KG1 (cell line): ENCODE measurements at places on chromosomes 1 and 21.

DNA sequence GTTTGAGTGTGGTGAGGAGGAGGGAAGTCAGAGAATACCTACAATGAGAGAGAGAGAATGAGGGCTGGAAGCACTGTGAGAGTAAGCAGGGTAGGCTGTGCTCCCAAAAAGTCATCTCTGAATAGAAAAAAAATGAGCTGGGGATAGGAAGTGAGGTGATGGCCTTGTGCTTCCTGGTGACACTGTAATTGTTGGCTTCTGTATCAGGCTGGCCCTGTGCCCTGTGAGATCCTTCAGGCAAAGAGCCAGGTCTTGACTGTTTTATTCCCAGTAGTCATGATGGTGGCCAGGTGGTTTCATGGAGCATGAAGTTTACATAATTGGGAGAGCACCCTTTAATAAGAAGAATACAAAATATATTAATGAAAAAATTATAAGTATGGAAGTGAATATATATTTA, 20.4 kb upstream of the SPATA6 start:
- DNase-seq = no peak

- no peak for DNase-seq
These were observed 365.5 kb upstream of the RUNX1 start for GRCh38 chr21:35414507-35415139.

DNA sequence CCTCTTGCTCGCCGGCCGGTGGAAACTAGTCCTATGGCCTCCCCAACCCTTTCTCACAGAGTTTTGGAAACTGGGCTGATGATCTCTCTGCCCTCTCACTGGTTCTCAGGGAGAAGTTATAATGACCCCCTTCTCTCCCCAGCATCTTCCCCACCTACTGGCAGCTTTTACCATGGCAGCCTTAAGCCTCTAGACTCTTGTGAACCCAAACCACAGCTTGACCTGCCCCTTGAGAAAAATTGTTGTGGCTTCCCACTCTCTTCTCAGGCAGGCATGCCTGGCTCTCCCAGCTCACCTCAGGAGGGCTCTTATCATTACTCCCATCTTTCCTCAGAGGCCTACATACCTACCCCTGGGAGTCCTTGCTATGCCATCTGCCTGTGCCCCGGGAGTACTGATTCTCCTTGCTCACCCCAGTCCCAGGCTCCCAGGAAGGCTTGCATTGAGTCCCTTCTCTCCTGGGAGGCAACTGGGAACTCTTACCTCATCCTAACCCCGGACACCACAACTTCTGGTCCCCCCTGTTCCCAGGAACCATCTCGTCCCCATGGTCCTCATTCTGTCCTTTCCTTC, 1.6 kb downstream of the NSUN4 start:
- no peak for DNase-seq

GRCh38 chr1:67342076-67342890, 34.6 kb downstream of the IL12RB2 start:
- DNase-seq = no peak

- no peak for DNase-seq
These were observed 406 bp downstream of the HTR1D start for GRCh38 chr1:23216771-23217420.

DNA sequence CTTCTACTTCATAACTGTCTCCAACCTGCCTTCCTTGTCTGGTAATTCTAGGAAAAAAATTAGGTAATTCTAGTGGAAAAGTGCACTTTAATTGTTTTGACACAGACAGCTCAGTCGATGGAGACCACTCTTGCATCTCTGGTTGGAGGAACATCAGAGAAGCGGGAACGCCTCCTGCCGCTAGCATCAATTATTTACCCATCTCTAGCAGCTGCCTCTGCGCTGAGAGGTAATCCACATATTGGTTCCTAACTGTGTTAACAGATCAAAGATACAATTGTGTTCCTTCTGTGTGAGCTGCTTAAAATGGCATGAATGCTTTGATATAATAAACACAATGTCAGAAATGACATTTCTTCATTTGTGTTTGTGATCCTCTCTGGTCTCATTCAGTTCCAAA, 33.3 kb downstream of the C2CD2 start:
- no peak for DNase-seq

GRCh38 chr1:86499987-86500593, 31.4 kb downstream of the CLCA1 start:
- DNase-seq = peak; percentile 52

DNA sequence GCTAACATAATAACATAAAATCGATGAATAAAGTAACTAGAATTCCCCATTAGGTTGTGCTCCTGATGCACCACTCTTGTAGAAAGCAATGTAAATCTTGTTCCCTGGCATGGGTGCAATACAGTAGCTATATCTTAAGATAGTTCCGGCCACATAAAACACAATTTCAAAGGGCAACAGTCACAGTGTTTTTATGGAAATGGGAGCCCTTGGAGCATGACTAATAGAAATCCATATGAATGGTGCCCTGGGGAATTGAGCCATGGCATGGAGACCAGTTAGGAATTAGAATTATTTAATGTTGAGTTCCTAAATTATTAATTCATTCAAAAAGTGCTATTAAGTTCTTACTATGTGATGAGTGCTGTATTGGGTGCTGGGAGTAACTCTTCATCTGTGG, 118.7 kb downstream of the KCNK2 start:
- no peak for DNase-seq

GRCh38 chr1:30904962-30905335, 3.6 kb downstream of the SDC3 start:
- DNase-seq = no peak

GRCh38 chr1:92843046-92843423, 11.2 kb downstream of the RPL5 start:
- DNase-seq = no peak

DNA sequence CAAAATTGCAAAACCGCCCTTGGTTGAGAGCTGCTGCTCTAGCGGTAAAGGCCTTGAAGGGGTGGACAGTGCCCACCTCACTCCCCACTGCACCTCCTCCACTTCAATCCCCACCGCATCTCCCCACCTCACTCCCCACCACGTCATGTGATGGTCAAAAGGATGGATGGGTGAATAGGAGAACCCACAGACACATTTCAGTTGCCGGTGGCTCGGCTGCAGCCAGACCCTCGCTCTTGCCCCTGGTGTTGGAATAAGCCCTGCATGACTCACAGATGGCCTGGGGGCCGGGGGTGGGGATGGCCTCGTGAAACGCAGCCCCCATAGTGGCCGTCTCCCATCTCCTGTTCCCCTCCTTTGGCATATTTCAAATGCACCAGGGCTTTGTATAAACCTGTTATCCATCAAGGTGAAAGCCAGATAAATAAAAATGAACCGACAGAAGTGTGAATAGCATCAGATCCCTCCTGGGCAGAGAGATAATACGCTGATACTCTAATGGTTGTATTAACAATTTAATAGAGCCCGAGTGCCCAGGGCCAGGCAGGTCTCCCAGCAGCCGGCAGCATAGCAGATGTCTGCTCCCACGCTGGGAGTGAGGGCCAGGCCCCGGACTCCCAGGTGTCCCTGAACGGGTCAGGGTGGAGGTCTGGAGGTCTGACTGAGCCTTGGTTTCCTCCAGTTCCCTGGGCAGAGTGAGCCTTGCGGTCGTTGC, 300.3 kb downstream of the NPHP4 start:
- no peak for DNase-seq

DNA sequence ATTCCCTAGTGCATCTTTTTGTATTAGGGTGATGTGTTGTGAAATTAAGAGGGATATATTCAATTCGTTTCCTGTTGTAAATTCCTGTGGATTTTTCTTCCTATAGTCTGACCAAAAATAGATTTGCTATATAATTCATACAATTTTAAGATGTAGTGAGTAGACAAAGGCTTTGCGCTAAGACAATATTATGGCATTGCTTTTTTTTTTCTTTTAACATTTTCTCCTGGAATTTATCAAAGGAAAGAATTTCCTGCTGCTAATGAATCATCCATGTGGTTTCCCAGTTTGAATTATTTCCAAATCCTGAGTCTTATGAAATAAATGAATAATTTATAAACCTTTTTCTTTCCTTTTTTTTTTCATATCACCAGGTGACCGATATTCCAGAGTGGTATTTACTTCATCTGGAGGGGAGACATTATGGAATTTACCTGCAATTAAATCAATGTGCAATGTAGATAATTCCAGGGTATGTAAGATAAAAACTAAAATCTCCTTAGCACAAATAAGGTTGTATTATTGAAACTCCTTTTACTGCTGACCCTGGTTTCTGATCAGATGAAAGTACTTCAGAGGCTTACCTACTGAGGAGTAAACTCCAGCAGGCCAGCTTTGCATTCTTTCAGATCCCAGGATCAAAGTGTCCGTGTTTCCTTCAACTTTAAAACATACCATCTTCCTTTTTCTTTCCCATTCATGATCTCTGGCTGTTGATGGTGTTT, 148.4 kb downstream of the TLR5 start:
- no peak for DNase-seq

DNA sequence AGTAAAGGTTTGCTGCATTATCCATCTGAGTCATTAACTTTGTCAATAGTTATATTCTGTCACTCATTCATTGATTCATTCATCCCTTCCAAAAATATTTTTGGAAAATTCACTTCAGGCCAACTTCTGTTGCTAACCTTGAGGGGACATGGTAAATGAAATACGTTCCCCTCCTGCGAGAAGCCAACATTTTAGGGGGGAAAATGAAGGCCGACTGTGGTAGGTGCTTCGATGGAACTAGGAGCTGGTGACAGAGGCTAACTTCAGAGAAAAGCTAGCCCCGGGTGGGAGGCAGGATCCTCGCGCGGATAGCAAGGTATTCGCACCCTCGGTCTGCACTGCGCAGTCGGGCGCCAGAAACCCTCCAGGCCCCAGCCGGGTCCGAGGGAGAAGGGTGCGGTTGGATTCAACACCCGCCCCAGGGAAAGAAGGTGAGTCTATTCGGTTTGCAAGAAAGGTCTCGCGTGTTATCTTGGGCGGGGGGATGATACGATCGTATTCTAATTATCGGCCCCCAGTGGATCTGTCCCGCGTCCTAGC, 646 bp upstream of the RRP15 start:
- DNase-seq = no peak

DNA sequence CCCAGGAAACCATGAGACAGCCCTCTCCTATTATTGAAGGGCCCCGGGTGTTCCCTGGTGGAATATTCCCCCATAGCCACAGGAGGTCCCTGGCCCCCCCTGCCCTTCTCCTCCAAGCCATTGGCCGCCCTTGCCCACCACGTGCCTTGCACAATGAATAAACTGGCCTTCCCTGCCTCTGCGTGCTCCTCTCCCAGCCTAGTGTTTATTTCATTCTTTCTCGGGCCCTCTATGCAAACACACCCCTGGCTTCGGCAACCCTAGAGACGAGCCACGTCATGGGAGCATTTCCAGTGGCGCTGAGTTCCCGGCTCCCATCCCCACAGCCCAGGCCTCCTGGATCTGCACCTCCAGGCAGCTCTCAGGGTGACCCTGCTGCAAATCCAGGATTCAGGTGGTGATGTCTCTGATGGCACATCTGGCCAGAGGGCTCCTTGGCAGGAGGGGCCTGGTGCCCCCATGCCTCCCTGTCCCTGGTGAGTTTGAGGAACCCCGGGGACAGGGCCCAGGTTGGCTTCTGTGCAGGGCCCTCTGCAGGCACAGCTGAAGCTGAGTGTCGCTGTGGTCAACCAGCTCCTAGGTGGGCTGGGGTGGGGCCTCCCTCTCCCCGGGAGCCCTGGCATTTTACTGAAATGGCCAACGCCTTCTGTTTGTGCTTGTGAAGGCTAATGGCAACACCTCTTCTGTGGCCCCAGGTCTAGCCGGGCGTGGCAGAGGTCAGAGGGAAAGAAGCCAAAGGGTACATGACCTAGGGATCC, 6.2 kb downstream of the KRTAP10-12 start:
- DNase-seq = no peak

GRCh38 chr1:217149791-217150190, 426.6 kb upstream of the ESRRG start:
- DNase-seq = no peak

DNA sequence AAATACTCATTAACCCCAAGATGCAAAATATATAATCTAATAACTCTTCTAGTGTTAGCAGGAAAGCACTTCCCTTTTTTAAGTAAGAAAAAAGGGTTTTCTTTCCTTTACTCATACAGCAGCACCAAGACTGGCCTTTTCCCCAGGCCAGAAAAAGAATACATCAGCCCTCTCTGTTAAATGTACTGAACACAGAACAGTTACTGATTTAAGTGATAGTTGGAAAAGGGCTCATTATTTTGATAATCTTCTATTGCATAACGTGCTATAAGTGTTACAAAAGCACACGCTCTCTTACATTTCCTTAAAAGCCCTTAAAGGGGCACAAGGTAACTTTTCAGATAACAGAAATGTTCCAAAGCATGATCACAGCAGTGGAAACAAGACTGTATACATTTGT, 142.9 kb downstream of the TIAM1 start:
- DNase-seq = no peak

GRCh38 chr1:39269791-39270342, 65.4 kb downstream of the MACF1 start:
- no peak for DNase-seq

GRCh38 chr1:71979882-71980281, 302.5 kb downstream of the NEGR1 start:
- DNase-seq = no peak

GRCh38 chr1:232452117-232452516, 177.8 kb downstream of the SIPA1L2 start:
- no peak for DNase-seq

- no peak for DNase-seq
These were observed 176.6 kb upstream of the GORAB start for GRCh38 chr1:170355267-170355801.

GRCh38 chr1:28056129-28056925, 32.1 kb downstream of the EYA3 start:
- DNase-seq = peak; percentile 33

GRCh38 chr1:1996207-1996651, 7.4 kb downstream of the CFAP74 start:
- peak; percentile 13 for DNase-seq

- no peak for DNase-seq
These were observed 21.4 kb upstream of the PTAFR start for GRCh38 chr1:28197682-28198415.

DNA sequence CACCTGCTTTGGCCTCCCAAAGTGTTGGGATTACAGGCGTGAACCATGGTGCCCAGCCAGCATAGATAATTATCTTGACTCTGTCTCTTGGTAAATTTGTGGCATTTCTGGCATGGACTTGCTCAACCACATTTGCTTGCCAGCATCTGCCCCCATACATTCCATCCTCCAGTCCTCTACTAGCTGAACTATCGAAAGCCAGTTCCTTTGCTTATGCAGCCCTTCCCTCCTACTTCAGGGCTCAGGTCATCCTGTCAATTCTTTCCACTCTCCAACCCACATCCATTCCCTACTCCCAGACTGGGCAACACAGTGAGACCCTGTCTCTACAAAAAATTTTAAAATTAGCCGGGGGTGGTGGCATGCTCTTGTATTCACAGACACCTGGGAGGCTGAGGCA, 13.0 kb upstream of the UQCRHL start:
- no peak for DNase-seq
